Astrocyte (in vitro differentiated cells and primary cell): ENCODE measurements at places on chromosomes 6 and 20.

GRCh38 chr6:156777577-156778453, 637 bp downstream of the ARID1B start:
- no peak for DNase-seq

- no peak for DNase-seq
Observed at GRCh38 chr6:17102258-17102870, 514 bp downstream of the STMND1 start.

GRCh38 chr6:112780498-112781096, 433.5 kb downstream of the RFPL4B start:
- peak; percentile 66 for DNase-seq

DNA sequence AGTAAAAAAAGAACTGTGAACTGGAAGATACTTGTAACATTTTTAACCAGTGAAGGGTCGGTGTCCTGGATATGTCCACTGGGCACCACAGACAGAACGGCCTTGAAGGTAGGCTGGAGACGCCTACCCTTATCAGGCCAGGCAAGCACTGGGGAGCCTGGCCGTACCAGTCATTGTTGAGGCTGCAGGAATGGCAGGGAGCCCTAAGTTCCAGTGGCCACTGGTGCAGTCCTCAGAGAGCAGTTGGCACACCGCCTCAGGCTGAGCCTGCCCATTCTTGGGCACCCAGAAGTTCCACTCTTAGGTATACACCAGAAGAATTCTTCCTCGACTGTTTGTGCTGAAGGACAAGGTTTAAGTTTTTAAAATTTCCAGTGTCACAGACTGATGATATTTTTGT, 20.5 kb downstream of the DNAJC5 start:
- DNase-seq: no peak

DNA sequence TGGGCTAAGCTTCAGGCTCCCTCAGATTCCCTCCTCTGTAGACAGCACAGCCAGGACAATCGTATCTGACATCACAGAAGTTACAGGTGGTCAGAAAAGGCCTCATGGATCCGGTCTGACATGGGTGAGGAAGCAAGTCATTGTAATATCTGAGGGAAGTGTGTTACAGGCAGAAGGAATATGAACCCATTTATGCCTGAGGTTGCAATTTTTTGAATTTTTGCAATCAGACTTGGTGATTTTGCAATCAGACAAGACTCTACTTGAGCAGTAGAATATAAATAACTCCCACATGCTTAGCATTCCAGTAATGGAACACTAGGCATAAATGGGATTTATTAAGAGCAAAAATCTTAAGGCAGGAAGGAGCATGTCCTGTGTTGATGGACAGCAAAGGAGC, 52.1 kb downstream of the CBLN4 start:
- no peak for DNase-seq

DNA sequence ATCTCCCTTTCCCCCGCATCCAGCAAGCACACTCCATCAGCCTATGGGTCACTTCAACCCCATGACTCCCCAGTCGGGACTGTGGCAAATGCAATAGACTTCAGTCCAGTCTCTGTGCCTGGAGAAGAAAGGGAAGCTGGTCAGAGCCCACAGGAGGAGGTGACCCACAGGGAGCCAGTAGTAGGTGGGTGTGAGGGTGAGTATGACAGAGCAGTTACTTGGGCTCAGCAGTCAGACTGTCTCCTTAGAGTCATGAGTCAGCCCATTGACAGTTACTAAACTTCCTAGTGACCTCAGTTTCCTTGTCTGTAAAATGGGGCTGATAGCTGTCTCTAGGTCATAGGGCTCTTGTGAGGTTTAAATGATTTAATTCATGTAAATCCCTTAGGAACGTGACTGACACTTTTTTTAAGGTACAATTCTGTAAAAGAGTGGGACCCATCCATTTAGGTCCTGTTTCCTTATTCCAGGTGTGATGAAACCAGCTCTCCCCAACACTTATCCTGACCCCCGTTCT, 33.9 kb upstream of the HLA-C start:
- no peak for DNase-seq

- DNase-seq: no peak
Observed at GRCh38 chr6:79077715-79078074, 359 bp downstream of the PHIP start.
